Endothelial cell of umbilical vein (primary cell): ENCODE measurements at places on chromosomes 6 and 20. TPM values are rescaled to one million over a fixed set of nuclear protein-coding genes. Genes with fewer than 3 reads are reported as not detected.

DNA sequence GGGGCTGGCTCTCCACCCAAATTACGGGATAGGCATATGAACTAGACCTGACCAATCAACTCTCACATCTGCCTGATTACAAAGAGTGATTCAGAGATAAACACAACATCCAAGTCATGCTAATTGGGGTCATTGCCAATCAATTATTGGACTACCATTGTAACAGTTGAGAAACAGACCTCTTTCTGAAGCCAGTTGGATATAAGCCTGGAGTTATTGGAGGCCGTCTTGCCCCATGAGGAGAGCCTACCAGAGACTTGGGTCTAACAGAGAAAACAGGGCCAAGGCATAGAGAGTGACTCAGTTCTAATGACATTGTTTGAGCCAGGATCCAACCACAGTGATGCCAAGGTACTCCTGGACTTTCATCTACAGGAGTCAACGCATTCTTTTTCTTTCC, 39.4 kb upstream of the HIVEP2 start:
- no peak for DNase-seq

GRCh38 chr20:2093159-2093781, 8.4 kb upstream of the STK35 start:
- no peak for DNase-seq

DNA sequence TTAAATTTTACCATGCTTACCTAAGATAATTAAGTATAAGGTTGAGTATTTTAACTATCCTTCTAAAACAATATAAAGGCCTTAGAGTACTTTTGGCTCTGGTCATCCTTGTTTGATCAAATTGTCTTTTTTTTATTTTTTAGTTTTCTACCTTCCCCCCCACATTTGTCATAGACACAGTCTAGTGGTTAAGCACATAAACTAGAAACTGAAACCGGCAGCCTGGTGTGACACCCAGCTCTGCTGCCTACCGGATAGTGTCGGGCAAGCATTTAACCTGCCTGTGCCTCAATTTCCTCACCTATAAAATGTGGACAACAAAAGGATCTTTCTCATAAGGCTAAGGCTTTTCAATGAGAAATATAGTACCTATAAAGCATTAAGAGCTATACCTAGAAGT, 21.6 kb upstream of the TULP4 start:
- no peak for DNase-seq

ZNF512B gene
- total RNA-seq = 25.9 and 30.0 TPM in 2 replicates
